NCI-H524 treated with DMSO at 0.1 percent for 48 hours (cell line): ENCODE measurements at places on chromosomes 3 and 15.
A peak's percentile ranks its signal among the peaks of the same experiment; 100 is the strongest.

GRCh38 chr3:150238048-150238802, 169.9 kb upstream of the TSC22D2 start:
- no peak for DNase-seq

DNA sequence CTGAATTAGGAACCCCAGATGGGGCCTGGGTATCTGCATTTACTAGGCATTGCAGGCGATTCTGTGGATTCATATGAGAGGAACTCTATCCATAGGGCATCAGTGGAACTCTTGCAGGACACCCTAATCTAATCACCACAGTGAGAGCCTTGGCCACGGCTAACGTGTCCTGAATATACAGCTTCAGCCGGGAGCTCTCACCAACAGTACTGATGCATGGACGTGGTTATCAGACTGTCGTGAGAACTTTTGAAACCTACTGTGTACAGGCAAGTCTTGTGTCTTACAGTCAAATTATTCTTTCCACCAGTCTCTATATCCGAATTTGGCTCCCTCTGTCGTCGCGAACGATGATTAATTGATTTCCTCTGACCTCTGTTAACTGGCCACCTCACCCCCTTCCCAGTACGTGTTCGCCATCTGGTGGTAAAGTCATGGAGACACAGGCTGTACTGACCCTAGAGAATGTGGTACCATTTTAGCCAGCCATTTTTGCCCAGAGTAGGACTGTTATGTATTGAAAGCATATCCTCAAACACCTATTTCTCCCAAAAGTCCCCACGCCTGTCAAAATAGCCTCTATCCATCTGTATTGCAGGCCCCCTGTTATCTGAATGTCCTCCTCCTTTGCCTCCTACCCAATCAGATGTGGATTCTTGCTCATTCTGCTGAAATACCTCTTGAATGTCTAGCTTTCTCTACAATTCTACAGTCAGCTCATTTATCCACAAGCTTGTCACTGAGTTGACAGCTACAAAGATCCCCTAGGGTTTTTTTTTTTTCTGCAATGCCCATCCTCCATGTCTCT, 39.7 kb downstream of the GLDN start:
- DNase-seq, result no peak

DNA sequence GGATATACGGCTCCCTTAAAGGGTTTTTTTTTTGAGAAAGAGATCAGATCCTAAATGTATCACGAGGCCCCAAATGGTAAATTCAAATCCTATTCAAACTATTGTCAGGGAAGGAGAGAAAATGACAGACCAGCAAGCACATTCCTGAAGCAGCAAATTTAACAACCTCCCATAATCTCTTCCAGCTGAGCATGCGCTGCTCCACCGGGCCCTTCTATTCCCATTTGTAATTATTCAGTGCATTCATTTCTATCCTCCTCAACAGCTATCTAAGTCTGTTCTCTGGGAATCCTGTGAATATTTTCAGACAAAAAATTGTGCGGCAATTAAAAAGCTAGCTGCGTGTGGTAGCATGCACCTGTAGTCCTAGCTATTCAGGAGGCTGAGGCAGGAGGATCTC, 43.2 kb downstream of the MAGI1 start:
- DNase-seq, result no peak

GRCh38 chr3:18780959-18781358, 355.8 kb upstream of the SATB1 start:
- no peak for DNase-seq

DNA sequence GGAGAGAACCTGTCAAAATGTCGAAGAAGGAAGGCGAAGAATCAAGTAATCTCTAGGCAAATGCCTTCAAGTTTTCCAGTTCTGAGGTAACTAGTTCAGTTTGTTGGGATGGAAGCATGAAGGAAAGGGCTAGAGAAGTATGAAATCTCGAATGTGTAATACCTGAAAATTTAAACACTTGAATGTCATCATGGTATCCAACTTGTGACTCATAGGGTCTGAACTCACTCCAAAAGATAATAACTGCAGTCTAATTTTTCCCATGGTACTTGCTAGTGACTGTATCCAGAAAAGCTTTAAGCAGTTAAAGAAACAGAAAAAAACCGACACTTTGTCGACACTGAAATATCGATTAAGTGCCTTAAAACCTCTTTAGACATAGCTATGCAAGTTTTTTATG, 102.9 kb upstream of the CHRM5 start:
- no peak for DNase-seq

- no peak for DNase-seq
Observed at GRCh38 chr15:50189633-50190032, 7.6 kb downstream of the SLC27A2 start.

GRCh38 chr3:146640955-146641867, 36.1 kb upstream of the PLSCR5 start:
- peak; percentile 49 for DNase-seq

- DNase-seq, result no peak
Observed at GRCh38 chr3:193773266-193774220, 180.5 kb downstream of the OPA1 start.

DNA sequence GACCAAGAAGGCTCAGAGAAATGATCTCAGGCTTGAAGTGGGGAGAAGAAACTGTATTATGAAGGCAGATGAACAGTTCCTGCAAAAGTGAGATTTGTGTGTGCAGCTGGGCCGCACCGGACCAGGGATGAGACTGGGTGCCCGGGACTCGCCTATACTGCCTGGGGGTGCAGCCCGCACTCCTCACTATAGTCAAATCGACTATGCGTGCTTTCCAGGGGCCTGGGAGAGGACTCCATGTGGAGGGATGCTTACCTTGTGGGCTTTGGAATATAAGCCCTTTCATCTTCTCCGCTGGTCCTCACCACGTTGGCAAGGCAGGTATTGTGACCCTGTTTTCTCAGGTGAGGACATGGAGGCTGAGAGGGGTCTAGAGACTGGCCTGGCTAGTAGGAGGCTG, 32.9 kb upstream of the APOD start:
- DNase-seq, result no peak

GRCh38 chr3:53764026-53764775, 82.0 kb downstream of the CHDH start:
- peak; percentile 69 for DNase-seq

DNA sequence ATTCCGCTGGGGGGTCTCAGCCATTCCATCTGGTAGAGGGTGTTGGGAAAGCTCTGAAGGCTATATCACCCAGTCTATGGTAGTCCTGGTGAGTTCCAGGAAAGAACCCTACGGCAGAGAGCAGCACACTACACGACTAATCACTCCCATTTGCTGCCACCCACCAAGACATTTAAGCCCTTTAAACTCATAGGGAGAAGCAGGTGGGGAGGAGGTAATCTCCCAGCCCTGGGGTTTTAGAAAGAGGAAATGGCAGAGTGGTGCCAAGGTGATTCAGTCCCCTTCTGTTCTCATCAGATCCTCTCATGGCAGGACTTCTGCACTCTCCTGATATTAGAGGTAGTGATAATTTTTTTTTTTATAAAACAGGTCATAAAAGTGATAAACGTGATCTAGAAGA, 10.6 kb upstream of the VWA5B2 start:
- DNase-seq, result peak; percentile 32

DNA sequence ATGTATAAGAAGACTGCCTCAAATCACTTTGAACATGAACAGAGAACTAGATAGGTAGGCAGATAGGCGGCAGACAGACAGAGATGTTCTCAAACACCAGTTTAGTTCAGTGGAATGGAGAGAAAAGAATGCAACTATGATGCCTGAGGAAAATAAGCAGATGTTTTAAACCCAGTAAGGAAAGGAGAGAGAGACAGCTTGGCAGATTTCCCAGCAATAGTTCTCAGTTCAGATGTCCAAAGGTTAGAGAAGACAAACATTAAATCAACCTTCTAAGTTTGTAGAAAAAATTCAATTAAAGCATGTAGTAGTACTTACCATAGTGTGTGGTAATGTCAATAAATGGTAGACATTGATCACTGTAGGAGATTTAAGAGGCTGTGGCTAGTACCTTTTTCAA, 209.6 kb upstream of the PFN2 start:
- no peak for DNase-seq

GRCh38 chr15:57308170-57308545, 68.1 kb upstream of the CGNL1 start:
- no peak for DNase-seq

DNA sequence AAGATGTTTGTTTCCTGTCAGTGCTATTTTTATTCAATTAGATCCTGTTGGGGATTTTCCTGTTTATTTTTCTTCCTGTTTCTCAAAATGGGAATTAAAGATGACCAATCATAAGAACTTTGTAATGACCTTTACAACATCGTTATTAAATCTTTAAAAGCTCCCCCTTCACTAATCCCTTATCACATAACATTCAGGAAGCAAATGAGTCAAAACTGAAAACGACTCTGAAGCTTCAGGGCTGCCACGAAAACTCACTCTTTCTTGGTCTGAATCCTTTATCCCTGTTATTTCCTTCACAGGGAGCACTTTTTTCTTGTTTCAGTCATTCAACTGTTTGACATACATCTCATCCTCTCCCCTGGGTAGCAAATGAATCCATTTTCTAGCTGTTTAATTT, 75.8 kb upstream of the MB21D2 start:
- no peak for DNase-seq

DNA sequence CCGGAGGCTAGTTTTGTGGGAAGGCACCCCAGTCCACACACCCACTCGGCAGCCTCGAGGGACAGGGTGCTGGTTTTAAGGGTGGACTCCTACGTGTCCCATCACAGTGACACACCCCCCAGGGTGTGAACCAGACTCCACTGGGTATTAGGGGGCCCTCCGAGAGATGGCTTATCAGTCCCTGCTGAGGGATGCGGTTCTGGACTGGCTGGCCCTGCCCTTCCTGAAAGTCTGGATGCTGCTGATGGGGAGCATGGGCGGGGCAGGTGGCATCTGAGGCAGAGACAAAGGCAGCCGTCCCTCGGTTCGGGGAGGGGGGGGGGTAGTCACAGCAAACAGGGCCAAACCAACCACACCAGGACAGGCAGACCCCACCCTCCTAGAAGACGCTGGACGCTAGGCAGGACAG, 939 bp upstream of the ULK3 start:
- DNase-seq, result no peak

DNA sequence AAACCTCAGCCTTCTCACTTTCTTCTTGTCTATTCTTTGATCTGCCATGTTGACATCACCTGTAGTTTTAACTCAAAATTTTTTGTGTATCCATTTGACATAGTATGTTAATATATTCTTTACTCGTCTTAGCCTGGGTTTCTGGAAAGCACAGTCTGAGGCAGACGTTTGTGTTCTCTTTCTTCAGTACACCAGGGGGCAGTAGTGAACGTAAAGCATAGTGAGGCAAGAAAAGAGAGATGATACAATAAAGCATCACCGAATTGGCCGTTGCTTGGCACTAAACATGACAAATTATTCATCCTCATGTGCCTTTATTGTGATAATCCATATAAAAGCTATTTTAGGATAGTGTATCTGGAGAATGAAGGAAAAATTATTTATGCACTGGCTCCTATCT, 141.0 kb upstream of the MYRIP start:
- no peak for DNase-seq

- no peak for DNase-seq
Observed at GRCh38 chr3:148707601-148708380, 10.1 kb downstream of the AGTR1 start.

DNA sequence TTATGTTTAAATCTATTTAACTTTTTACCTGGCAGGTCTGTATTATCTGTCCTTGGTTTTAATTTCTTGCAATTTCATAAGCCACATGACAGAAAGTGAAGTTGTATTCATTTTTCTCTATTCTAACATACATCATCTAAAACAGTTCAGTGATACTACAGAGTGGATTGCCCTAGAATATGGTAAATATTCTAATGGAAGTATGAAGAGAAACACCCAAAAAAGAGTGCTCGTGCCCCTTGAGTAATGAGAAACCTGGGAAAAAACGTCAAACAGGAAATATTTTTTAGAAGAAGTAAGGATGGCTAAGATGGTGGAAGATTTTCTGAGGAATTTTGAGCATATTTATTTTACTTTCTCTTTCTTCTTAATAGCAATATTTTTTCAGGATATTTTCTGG, 261.1 kb upstream of the CBLB start:
- DNase-seq, result no peak

DNA sequence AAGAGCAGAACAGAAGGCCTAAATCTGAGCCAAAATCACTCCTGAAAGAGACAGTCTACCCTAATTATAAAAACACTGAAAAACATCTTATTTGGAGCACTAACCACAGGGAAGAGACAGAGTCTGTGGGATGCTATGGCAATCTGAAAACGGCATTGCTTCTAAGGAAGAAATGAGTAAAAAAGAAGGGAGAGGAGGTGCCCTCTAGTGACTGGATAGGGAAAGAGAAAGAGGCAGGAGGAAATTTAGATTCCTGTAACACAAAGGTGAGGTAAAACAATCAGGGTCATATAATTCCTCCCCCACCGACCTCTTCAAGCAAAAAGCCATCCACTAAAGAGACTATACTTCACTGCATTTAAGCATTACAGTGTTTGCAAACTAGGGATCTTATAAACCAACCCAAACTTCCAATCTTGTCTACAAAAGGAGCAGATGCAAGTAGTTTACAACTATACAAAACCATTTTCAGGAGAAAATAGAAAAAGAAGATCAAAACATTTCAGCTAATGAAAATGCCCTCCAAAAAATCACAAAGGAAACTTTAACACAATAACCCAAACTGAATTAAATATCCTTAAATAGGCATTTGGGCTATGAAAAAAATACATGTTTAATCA, 32.6 kb downstream of the HACD2 start:
- DNase-seq, result peak; percentile 9
